ENCODE measurements at places on chromosomes 7 and 10.

GRCh38 chr10:129332476-129332875, 134.6 kb upstream of the MGMT start:
- no peak for DNase-seq

- no peak for DNase-seq
These were observed 214.5 kb downstream of the SNX13 start for GRCh38 chr7:17725821-17726220.

DNA sequence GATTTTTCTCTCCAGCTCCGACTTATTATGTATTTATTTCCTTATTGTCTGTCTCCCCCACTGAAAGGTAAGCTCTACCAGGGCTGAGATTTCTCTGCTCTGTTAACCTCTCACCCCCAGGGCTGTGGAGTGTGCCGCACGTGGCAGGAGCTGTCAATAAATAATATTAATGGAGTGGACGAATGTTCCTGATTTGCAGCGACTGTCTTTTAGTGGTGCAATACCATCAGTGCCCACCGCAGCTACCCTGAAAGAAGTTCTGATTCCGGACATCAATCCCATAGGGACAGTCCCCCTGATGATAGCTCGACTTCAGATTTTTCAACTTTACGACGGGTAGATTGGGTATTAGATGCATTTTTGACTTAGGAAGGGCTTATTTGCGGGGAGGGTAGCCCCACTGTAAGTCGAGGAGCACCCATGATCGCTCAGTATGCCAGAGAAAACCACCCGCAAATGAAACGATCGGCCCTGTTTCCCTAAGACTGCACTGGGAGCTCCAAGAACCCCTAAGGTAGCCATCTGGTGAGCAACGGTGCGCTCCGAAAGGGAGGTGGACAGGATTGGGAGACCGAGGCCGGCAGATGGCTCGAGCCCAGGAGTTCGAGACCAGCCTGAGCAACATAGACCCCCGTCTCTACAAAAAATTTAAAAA, 986 bp upstream of the PPP2R2D start:
- DNase-seq = no peak

DNA sequence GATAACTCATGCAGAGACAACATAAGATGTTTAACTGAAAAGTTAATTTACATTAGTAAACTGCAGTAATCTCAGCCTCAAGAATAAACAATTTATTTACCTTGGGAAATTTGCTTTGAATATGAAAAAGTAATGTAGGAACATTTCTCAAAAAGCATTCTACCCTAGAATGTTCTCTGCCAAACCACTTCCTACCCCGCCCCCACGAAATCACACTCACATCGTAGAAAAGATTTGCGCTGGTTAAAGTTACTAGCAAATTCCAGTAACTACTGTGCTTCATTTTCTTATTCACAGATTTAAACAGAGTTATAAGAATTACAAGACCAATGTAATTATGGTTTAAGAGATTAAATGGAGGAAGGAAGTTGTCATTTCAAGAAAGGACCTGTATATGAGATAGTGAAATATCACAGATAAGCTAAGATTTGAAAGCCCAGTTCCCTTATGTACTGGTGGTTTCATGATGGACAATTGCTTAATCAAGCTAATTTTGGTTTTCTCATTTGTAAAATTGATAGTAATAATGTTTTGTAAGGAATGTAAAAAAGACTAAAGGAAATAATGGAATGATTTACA, 175.4 kb downstream of the GNAI1 start:
- no peak for DNase-seq

DNA sequence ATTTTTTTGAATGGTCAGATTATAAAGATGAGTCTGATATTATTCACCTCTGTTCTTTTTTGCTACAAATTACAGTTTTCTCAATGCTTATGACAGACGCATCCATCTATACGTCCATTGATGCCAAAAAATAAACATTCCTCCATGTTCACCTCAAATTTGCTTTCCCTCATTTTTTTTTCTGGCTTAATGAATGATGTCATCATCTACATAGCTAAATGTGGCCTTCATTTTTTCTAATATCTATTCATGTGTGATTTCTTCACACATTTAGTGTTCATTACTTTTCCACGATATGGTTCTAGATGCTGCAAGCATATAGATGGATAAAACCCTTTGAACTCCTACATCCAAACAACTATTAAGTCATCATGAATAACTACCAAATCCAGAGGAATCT, 163.1 kb downstream of the MAGI2 start:
- no peak for DNase-seq

GRCh38 chr7:16636555-16637101, 8.9 kb downstream of the ANKMY2 start:
- peak; percentile 46 for DNase-seq

DNA sequence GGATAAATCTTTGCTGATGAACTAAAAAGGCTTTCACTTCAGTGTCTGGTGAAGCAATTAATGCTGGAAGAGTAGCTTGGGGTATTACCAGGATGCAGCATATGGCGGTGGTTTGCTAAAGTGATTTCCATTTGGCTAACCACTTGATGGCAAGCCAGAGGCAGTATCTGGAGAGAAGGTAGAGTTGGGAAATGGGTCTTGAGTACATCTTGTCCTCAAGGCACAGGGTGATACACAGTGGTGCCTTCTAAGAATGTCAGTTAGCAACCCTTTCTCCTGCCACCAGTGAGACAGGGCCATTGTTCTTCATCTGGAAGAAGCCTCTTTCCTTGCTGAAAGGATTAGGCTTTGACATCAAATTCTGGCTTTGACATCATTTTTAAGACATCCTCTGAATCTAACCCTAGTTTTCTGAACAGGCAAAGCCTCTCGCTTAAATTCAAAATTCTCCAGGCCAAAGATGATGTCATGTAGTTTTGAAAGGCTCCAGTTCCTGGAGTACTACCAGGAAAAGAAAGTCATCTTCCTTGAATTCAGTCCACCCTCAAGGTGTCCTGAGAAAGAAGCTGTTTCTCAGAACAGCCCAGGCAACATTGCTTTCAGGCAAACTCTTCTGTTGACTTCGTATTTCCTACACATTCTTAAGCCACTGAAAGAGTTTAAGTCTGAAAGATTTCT, 162.4 kb downstream of the ARID5B start:
- no peak for DNase-seq

DNA sequence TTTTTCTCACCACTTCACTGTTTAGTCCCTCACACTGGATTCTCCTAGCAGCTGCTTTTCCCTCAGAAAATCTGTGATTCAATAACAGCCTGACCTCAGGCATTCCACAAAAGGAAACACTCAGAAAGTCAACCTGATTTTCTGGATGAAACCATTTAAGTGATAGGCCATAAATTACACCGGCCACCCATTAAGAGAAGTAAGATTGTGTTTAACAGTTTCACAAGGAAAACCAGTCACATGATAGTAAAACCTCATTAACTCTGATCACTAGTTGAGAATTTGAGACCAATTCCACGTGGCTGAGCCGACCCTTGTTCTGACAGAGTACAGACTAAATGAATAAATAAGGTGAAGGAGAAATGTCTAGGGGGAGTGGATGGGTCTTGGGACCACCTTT, 7.7 kb downstream of the GRM8 start:
- DNase-seq = no peak

DNA sequence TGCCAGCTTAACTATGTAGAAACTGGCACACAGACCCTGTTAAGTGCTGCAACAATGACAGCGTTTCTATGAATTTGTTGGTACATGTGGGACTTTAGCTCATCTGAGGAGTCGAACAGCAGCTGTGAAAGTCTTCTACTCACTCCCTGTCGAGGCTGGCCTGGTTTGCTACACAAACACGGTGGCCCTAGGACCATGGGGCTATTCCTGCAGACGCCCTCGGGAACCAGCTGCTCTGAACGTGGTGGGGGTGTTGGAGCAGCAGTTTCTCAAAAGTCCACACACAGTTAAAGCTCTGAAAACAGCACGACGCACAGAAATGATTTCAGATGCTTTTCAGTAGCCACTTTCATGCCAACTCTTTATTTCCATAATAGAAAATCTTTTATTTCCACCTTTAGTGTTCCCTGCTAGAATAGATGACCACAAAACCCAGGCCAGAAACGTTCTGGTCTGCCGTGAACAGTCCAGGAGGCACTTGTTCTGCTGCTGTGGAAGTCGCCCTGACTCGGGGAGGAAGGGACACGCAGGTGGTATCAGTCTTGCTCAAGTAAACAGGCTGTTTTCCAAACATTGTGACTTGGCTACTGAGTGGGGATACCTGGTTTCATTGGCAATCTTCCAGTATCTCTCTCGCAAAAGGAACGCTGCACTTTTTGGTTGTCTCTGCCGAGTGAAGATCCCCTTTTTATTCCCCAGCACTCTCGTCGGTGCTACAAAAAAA, 21.5 kb downstream of the GUSB start:
- DNase-seq = no peak

GRCh38 chr10:29870522-29871044, 188.8 kb downstream of the JCAD start:
- DNase-seq = no peak

- DNase-seq = no peak
These were observed 86.6 kb downstream of the AHCYL2 start for GRCh38 chr7:129311429-129311828.

DNA sequence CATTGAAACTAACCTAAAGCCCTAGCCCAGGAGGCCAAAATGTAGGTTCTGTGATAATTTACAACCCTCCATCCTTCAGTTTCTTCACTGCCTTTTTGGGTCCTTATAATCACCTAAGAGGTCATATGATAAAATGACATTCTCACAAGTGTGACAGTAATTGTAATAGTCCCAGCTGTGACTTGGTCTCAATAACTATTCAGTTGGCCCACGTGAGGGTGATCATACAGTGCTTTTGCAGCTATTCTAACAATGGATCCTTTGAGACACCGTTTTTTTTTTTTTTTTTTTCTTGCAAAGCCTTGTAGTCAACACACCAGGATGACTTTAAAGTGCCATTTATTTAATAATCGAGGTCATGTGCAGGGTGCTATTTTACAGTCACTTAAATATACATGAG, 760.0 kb downstream of the PHTF2 start:
- DNase-seq = no peak

GRCh38 chr7:141280100-141280499, 206.2 kb downstream of the TMEM178B start:
- DNase-seq = no peak

DNA sequence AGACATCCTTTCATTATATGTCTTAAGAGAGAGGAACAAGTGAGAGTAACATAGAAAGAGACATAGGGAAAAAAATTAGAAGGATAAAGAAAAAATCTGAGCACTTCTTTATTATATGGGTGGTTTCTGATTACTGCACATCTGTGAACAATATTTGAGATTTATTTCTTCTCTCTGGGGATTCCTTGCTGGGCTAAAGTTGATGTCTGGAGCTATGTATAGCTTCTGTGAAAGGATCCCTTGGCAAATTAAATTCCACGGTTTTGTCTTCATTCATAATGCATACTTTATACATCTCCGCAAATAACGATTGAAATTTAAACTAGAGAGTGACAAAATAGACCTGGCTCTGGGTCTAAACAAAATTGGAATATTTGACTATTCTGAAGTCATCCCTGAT, 232.2 kb upstream of the CTBP2 start:
- no peak for DNase-seq

DNA sequence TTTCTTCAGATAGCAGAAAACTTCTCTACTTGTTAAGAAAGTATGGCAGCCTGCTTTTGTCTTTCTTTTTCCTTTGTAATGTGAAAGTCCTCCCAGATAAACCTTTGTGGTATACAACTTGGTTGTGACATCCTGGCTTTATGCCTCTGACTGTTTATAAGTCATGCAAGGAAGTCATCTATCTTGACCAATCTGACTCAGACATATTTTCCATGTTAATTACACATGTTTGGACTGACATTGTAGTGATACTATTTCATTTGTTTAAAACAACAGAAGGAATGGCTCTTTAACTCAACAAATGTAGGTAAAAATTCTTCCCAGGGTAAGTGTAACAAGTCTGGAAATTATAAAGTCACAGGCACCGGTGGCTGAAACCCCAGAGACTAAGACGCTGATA, 341.6 kb upstream of the MEOX2 start:
- peak; percentile 71 for DNase-seq

GRCh38 chr10:31399171-31399570, 80.2 kb downstream of the ZEB1 start:
- no peak for DNase-seq

- DNase-seq = peak; percentile 19
These were observed 27.8 kb downstream of the NKX2-3 start for GRCh38 chr10:99560277-99561126.

- no peak for DNase-seq
These were observed 64.8 kb upstream of the SDK1 start for GRCh38 chr7:3236268-3236667.

- DNase-seq = no peak
These were observed 41.2 kb downstream of the ZCCHC24 start for GRCh38 chr10:79404231-79404609.

DNA sequence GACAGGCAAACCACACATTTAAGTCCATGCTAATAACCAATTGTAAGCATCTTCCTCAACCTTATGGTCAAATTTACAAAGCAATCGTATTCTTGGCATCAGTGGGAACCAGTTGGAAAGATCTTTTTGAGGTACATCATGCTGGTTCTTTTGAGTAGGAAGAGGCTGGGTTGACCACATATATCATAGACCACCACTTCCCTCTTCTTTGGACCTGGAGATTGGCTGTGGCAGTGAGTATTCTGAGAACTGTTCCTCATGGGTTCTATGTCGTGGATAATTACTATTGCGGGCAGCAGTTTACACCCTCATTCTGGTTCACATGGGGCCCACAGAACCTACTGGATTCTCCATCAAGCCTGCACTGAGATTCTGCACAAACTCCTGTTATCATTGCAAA, 35.5 kb upstream of the C1GALT1 start:
- DNase-seq = no peak

DNA sequence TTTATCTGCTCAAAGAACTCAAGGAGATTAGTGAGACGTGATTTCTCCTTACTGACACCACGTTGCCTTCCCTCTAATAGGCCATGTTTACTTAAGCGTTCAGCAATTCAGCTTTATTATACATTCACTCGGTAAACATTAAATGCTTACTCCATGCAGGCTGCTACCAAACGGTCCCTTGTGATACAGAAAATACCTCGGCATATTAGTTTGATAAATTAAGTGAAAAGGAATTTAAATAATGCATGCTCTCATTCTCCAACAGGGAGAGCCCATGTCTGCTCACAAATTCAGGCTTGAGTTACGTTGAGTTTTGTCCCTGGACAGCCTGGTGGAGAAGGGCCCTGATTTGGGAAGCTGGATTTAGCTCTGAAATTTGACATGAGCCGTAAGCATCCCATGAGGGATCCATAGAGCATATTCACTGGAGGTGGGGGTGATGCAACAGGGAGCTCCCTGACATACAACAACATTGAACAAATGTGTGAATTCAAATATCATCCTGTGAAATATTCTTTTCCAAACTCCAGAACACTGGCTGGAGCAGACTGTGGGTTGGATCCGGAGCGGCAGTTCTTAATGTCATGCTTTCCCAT, 86.3 kb downstream of the TBXAS1 start:
- DNase-seq = no peak

GRCh38 chr7:121306565-121306964, 22.2 kb upstream of the WNT16 start:
- no peak for DNase-seq

- DNase-seq = no peak
These were observed 85.3 kb downstream of the PIP4K2A start for GRCh38 chr10:22629126-22629525.

All from HFF-Myc (cell line).